CD4-positive, alpha-beta T cell treated with Interleukin-2 at 100 ng/mL for 4 hours (primary cell): ENCODE measurements at places on chromosomes 11 and 22.
A peak's percentile ranks its signal among the peaks of the same experiment; 100 is the strongest.

- no peak for DNase-seq
Observed at GRCh38 chr11:67558084-67558772, 25.4 kb upstream of the GSTP1 start.

DNA sequence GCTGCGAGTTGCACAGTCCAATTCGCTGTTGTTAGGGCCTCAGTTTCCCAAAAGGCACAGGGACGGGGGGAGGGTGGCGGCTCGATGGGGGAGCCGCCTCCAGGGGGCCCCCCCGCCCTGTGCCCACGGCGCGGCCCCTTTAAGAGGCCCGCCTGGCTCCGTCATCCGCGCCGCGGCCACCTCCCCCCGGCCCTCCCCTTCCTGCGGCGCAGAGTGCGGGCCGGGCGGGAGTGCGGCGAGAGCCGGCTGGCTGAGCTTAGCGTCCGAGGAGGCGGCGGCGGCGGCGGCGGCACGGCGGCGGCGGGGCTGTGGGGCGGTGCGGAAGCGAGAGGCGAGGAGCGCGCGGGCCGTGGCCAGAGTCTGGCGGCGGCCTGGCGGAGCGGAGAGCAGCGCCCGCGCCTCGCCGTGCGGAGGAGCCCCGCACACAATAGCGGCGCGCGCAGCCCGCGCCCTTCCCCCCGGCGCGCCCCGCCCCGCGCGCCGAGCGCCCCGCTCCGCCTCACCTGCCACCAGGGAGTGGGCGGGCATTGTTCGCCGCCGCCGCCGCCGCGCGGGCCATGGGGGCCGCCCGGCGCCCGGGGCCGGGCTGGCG is at the start of gene BCR:
Gene BCR (plus strand): TSS at position 209 of the 592 bp plus-strand sequence. CDS start 452 bp downstream, outside the sequence.
- peak; percentile 62 for DNase-seq

DNA sequence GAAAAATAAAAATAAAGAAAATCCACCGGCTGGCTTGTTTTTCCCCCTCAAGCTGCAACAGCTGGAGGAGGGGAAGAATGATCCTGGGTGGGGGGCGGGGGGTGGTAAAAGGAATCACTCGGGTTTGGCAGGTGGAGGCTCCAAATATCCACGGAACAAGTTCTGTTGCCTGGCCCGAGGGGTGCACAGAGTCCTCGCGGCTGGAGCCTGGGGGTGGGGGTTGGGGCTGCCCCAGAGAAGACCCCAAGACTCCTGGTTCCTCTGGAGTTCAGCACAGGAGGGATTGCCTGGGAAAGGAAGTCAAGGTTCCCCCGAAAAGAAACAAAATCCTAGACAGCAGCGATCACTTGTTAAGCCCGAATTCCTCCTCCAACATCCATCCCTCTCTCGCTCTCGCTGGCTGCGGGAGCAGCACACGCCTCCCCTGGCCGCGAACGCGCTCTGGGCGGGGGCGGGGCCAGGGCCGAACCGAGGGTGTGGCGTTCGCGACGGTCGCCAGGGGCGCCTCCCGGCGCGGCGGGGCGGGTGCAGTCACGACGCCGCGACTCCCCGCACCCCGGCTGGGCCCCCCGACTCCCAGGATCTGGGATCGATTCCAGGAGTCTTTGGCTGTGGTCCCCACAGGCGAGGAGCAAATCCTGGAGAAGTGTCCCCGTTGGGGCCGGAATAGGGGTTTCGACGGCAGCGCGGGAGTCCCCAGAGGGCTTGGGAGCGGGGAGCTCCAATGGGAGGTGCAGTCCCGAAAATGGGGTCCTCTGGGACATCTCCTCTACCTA is at the start of gene KCNA4:
Gene KCNA4 (minus strand): TSS at position 443 of the 776 bp plus-strand sequence. CDS start 4,352 bp downstream, outside the sequence.
- DNase-seq = no peak

GRCh38 chr22:25334162-25334490 is 114.7 kb downstream of the CRYBB2 start:
- peak; percentile 20 for DNase-seq

DNA sequence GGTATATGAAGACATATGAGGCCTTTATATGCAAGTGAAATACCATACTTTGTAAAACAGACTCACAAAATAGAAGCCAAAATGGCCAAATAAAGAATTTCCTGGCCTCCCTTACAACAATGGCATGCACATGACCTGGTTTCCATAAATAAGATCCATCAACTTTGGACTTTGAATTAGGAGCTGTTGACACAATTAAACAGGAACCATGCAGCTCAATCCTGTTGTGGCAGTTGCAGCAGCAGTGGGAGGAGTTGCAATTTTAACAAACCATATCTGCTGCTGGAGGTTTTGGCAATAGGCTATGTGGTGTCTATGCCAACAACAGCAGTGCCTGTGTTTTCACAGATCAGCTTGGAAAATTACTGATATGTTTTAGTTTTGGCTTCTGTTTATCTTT is 818.6 kb downstream of the FAM181B start:
- DNase-seq = no peak

- DNase-seq = no peak
Observed at GRCh38 chr11:128205796-128206195, 381.6 kb downstream of the ETS1 start.

DNA sequence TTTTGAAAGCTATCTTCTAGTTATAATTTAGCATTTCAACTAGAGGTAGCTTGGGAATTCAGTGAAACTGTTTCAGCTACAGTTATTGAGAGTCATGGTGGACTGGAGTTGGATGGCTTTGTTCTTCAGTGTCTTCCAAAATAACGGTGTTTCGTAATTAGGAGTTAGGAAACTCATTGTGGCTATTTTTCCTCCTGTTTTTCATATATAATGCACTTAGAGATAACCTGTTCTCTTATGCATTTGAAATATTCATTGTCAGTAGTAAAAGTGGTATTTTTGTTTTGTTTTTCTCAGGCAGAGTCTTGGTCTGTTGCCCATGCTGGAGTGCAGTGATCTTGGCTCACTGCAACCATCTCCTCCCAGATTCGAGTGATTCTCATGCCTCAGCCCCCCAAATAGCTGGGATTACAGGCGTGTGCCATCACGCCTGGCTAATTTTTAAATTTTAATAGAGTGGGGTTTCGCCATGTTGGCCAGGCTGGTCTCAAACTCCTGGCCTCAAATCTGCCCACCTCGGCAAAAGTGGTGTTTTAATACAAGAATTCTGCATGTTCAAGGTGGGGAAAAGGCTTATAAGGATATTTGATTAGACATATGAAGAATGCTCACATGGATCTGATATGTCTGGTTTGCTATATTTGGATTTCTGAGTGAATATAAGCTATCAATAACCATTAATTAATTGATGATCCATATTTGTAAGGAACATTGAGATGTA is 12.7 kb downstream of the PDHX start:
- no peak for DNase-seq

GRCh38 chr22:32353840-32354239 is 3.8 kb upstream of the RFPL3 start:
- no peak for DNase-seq

DNA sequence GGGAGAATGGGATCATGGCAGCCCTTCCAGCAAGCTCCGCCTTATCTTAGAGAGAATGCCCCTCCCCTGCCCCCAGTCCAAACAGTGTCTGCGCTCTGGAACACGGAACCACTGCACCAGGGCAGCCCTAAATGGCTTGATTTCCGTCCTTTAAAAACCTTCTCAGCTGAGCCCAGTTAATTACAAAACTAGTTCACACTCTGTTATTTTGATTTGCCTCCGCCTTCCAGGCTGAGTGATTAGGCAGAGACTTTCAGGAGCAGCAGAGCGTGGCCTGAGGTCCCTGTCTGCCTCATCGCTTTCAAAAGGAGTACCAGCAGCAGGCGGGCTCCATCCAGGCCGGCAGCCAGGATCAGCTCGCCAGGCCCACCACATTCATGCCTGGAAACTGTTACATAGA is 313.0 kb downstream of the BRD1 start:
- DNase-seq = no peak

- no peak for DNase-seq
Observed at GRCh38 chr22:30167734-30168133, 78.8 kb downstream of the LIF start.

GRCh38 chr11:127640561-127641451 is 640.2 kb upstream of the KIRREL3 start:
- no peak for DNase-seq

GRCh38 chr11:112398798-112399478 is 138.3 kb upstream of the PLET1 start:
- no peak for DNase-seq

DNA sequence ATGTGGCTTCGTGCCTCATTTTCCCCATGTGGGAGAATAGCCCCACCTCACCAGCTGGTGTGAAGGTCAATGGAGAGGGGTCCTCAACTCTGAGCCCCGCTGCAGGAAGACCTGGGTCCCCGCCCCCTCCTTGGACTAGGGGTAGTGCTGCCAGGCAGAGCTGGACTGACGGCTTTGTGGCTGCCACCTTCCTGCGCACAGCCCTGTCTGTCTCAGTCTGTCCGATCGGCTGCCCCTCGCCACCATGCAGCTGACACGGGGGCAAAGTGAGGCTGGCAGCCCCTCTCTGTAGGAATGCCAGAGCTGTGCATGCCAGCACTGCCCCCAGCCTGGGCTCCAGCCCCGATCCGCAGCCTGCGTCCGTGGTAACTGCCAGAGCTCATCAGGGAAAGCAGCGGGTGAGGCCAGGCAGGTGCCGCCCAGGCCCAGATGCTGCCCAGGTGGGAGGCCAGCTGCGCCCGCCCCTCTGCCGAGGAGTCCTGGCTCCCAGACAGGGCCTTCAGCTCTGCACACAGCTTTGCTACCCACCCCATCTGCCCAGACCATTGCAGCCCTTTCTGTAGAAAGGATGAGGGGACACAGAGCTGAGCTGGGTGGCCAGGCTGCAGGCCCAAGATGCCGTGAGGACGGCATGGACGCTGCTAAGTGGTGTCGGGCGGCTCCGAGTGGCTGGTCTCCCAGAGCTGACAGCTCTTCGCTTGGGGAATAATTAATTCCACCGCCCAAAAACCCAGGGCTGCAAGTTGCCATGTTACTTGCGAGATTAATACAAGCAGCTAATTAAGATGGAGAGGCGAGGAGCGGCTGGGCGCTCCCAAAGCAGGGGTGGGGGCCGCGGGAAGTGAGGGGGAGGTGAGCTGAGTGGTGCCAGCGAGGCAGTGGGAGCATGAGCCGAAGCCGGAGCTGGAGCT is 19.5 kb upstream of the FLRT1 start:
- DNase-seq = no peak

DNA sequence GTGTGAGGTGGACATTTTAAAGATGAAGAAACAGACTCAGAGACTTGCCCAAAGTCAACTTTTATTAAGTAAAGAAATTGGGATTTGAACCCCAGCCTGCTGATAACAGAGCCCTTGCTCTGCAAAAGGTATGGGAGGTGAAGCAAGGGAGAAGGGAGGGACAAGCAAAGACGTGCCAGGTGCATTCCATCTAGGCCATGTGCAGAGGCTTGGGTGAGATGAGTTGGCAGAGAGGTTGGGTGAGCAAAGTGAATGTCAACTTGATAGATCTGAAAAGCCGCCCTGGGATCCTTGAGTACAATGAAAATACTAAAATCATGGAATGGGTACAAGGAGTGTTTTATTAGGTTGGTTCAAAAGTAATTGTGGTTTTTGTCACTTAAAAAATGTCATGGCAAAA is 341.3 kb downstream of the CADM1 start:
- no peak for DNase-seq

- DNase-seq = no peak
Observed at GRCh38 chr11:28529046-28529445, 420.9 kb downstream of the METTL15 start.

DNA sequence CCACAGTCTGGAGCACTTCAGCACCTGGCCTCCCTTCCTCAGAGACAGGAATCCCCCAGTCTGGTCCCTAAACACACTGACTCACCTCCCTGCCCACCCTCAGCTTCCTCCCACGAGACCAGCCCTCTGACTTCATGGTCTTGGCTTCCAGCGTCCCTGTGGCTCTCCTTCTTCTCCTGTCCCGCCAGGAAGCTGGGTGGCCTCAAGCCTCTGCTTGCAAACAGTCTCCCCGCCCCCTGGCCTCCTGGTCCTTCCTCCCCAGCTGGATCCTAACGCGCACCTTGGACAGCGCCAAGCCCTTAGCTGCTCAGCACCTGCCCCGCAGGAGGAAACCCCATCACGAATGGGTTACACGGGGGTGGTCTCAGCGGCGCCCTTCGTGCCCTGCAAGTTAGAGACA is 4.5 kb downstream of the NCF4 start:
- DNase-seq = no peak
